HS-5 (cell line): ENCODE measurements at places on chromosomes 16 and 17.

DNA sequence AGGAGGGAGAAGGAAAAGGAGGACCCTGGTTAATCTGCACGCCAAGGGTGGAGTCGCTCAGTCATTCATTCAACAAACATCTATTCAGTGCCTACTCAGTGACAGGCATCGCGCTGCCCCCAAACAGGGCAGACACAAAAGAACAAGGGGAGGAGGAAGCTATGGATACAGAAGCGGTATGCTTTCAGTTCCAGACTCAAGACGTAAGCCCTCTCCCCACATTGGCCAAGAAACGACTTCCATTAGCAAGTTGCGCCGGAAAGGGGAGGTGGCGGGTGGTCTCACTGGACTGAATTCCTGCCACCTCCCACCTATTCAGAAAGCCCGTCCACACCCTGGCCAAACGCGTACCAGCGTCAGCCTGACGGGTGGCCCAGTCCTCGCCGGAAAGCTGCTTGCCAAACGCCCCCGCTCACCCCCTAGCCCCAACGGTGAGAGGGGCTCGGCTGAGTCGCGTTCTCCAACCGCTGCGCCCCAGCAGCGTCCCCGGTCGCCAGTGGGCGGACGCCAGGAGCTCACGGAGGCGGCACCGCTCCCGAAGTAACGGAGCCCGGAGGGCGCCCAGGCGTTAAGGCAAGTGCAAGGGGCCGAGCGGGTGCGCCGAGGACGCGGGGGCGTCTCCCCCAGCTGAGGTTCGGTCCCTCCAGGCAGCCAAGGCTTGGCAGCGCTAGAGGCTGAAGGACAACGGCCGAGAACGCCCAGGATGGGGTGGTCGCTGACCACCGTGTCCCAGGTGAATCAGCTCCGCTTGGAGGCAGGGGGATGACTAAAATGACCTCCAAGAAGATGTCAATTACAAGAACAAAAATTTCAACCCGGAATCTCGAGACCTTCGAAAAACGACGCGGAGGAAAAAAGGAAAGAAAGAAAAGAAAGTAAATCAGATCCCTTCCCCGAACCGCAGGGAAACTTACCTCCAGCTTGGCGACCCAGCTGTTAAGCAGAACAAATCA, 470.7 kb downstream of the SOX9 start:
- no peak for DNase-seq

DNA sequence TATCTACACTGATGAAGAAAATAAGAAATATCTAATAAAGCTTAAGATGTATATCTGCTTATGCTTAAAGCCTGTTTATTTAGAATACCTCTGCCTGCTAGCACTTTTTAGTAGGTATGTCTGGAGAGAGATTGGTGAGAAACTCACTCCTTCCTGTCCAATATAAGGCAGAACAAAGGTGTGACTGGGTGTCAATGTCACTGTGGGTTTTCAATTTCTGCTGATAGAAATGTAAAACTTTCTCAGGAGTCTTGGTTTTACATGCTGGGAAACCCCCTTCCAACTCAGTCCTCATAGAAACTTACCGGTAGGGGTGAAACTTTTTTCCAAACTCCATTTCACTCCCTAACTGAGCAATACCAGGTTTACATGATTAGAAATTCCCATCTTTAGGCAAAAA, 17.8 kb upstream of the MPHOSPH6 start:
- DNase-seq: no peak

- DNase-seq: no peak
Observed at GRCh38 chr16:15865742-15866141, 8.9 kb upstream of the MYH11 start.

- no peak for DNase-seq
Observed at GRCh38 chr16:79334127-79334526, 266.4 kb downstream of the MAF start.
